Stimulated activated CD4-positive, alpha-beta T cell treated with anti-CD3 and anti-CD28 coated beads, Interleukin-15, amount 100 ng/mL, for 1 hour (primary cell): ENCODE measurements at places on chromosomes 13 and 19.

DNA sequence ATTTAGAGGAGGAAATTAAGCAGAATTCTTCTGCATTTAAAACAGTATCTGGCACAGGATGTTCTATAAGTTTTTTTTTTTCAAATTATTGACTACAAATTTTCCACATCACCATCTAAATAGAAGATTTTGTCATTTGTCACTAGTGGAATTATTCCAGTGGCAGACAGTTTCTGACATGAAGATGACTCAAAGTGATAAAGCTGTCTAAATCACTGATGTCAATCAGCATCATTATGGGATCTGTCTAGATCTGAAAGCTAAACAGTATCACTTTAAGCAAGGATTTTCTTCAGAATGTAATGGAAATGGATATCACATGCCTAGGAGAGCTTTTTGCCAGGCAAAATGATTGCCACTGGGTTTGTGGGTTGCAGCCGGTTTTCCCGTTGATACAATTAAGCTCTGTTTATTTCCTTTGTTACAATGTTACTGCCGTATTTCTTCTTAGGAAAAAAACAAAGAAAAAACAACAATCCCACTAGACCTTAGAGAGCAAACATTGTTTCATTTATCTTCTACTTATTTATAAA is 1657.0 kb upstream of the PRR20A start:
- DNase-seq = no peak

- no peak for DNase-seq
Observed at GRCh38 chr13:47100214-47100853, 203.5 kb upstream of the HTR2A start.

- no peak for DNase-seq
Observed at GRCh38 chr19:3193256-3194105, 7.8 kb downstream of the NCLN start.

- peak; percentile 72 for DNase-seq
Observed at GRCh38 chr13:79451500-79451962, 29.4 kb upstream of the NDFIP2 start.

DNA sequence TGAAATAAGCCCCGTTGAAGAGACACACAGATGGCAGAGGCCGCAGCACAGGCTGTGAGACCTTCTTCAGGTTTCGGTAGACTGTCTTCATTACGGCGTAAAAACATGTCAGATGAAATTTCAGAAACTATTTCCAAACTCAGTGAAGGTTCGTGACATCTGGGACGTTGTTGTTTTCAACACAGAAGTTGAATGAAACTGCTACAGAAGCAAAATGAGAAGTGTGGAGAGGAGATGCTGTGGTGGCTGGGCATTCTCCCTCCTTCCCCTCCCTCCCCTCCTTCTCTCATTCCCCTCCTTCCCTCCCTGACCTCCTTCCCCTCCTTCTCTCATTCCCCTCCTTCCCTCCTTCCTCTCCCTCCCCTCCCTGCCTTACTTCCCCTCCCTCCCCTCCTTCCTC is 113.6 kb downstream of the ATP11A start:
- no peak for DNase-seq

GRCh38 chr19:53898636-53899341 is 10.3 kb upstream of the CACNG7 start:
- no peak for DNase-seq

GRCh38 chr19:48210005-48210404 is 39.5 kb downstream of the ZSWIM9 start:
- no peak for DNase-seq

DNA sequence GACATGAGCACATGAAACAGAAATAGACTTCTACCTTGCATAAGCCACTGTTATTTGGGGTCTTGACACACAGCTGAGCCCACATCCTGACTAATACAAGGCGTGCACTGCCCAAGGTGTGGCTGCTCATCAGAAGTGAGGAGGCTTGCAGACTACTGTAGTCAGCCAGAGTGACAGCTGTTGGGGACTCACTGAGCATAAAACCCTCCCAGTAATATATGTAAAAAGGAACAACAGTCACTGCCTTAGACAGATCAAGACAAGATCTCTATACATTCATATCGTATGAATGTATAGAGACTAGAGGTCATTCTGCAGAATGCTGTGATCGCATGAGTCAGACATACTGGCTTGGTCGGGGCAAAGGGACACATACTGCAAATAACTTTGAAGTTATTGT is 4.1 kb upstream of the C1QTNF9B start:
- no peak for DNase-seq

DNA sequence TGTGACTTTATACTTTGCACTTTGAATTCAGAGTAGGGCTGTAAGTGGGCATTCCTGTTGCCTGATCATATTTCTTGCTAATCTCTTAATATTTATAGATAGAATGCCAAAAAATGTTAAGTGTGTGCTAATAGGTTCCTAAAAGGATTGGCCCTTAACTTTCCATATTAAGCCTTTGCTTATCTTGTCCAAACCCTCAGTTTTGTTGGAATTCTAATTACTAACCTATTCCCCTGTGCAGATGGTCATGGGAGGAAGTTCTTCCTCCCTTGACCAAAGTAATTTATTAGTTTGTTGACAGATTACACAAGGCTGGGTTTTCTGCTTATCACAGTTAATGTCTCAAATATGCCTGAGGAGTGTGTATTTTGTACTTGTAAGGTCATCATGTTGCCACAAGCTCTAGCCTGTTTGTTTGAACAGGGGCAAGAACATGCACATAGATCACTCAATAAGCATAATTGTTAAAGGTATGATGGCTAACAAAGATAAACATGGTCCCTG is 541.1 kb upstream of the SPRY2 start:
- DNase-seq = no peak

GRCh38 chr13:78701383-78701782 is 42.4 kb upstream of the OBI1 start:
- DNase-seq = no peak

DNA sequence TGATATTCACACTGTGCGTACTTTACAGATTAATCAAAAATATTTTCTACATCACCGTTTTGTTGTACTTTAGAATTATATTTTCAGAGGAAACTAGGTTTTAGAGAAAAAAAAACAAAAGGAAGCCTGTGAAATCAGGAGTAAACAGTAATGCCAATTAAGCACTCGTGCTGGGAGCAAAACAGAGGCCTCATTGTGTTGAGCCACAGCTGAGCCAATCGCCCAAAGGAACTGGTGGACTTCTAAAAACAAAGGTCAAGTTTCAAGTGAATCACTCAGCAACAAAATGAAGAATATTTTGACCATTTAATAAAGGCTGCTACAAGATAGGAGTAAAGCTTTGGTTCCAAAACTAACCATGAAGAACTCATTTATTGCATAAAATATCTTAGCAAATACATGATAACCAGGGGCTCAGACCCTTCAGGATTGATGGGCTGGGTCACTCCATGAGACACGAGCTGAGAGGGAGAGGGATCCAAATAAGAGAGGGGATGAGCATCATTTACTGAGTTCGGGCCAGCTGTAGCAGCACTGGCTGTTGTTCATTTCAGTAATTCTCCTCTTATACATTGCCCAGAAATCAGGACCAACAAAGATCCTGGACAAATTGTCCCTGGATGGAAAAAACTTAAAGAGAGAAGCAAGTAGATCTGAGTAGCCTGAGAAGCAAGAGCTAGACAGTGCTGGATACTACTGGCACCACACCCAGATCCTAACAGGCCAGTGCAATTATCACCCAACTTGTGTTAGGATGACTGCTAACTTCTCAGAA is 8.3 kb upstream of the NALCN start:
- no peak for DNase-seq

GRCh38 chr19:1523412-1524286 is at the start of gene PLK5:
PLK5 (plus strand) TSS chr19:1524077; CDS start chr19:1526997, 2,920 bp downstream.
- DNase-seq = no peak

DNA sequence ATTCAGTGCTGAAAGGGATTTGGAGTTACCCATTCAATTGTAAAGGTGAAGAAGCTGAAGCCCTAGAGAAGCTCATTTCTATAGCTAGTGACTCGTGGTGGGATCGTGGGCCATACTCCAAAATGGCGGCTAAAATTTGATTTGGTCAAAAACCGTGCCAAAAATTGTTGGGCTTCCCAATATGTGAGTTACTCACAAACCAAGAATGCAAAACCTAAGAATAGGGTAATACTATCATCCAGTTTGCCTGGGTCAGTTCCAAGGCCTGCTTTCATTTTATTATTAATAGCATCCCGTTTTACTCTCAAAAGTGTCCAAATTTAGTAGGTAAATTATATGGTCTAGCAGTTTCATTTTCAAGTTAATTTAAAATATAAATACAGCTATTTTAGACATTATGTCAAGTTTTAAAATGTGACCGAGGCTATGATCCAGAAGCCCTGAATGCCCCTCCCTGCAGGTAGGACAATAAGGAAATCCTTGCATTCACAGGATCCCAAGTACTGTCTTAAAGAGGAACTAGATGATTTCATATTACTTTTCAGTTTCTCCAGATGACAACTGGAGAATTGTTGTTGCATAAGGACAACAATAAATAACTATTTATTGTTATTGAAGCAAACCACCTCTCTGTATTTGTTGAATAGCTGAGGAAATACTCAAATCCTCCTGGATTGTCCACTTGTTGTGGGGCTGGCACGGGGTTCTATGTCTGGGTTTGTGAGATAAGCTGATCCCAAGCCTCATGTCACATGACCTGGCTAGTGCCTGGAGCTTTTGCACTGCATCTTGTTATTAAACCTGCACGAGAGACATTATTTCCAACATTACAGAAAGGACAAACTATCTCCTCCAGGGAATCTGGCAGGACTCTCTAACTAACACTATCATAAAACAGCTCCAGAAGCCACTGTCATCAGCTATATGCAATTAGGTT is 11.6 kb upstream of the RAP2A start:
- no peak for DNase-seq

DNA sequence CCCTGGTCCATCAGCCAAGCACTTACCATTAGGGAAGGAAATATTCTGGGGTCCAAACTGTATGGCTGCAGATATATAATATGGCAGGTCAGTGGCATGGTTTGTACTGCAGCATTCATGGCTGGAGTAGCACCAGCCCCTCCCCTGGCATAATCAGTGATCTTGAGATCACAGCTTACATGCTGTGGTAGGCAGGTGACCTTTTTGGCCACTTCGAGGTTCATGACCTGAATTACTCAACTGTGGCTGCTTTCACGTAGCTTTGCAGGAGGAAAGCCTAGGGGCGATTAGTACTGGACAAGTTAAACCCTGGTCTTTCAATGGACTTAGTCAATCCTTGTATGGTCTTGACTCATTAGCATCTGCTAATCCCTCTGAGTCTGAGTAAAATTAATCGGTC is 169.8 kb downstream of the SPRY2 start:
- no peak for DNase-seq

DNA sequence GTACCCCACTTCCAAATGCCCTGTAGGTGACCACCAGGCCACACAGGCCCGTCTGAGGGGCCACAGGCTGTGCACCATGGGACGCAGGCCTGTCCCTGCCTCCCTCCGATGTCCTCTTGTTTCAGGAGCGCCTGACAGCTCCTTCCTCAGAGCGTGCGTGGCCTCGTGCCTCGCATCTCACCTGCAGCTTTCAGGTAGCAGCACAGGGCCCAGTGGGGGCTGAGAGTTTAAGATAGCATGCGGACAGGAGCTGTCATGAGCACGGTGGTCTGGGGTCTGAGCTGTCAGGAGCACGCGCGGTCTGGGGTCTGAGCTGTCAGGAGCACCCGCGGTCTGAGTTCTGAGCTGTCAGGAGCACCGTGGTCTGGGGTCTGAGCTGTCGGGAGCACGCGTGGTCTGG is 40.1 kb downstream of the GAS6 start:
- DNase-seq = no peak

GRCh38 chr19:3586127-3586626 is 899 bp downstream of the GIPC3 start:
- DNase-seq = peak; percentile 33

DNA sequence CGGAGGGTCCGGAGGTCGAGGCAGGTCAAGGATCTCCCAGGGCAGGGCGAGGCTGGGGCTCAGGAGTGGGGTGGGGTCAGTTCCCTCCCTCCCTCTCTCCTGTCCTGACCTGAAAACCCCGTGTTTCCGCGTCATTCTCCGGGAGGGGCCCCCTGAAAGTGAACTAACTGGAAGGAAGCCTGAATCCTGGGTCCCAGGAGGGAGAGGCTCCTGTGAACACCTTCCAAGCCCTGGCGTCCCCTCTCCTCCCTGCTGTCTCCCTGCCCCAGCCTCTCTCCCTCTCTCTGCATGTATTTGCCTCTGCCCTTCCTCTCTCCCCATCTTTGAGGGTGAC is 741 bp upstream of the CADM4 start:
- no peak for DNase-seq

DNA sequence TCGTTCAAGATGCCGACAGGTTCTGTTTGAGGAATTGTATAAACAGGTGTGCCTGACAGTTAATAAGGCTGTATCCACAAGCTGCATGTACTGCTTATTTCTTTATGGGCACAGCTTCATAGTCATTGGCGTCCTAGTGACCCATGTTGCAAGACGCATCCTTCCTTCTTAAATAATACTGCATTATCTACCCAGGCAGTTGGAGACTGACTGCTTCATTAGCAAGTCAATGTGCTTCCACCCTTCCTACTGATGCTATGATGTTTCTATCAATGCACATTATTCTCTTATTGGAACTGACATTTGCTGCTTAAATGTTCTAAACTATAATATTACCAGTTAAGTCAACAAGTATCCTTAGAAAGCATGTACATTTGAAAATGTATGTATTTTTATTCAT is 950.0 kb upstream of the MIR17HG start:
- DNase-seq = no peak

DNA sequence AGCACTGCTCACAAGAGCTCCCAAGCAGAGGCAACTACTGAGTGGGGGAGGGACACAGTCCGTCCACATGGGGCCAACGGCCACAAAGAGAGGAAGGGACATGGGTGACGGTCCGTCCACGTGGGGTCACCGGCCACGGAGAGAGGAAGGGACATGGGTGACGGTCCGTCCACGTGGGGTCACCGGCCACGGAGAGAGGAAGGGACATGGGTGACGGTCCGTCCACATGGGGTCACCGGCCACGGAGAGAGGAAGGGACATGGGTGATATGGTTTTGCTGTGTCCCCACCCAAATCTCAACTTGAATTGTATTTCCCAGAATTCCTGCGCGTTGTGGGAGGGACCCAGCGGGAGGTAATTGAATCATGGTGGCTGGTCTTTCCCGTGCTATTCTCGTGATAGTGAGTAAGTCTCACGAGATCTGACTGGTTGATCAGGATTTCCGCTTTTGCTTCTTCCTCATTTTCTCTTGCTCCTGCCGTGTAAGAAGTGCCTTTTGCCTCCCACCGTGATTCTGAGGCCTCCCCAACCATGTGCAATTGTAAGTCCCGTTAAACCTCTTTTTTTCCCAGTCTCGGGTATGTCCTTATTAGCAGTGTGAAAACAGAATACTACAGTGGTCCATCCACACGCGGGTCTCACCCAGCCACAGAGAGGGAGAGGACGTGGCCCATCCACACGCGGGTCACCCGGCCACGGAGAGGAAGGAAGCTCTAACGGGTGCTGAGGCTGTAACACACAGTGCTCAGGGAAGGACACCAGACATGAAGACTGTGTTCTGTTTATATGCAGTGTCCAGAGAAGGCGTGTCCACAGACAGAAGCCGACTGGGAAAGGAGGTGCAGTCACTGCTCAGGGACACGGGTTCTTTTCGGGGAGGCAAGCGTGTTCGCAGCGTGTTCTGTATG is 48.5 kb downstream of the GAS6 start:
- DNase-seq = no peak

- DNase-seq = no peak
Observed at GRCh38 chr13:110353339-110353977, 46.4 kb downstream of the COL4A2 start.
